ENCODE measurements at places on chromosomes 12 and 14.

GRCh38 chr12:117649796-117650195 is 288.4 kb upstream of the NOS1 start:
- DNase-seq: no peak

DNA sequence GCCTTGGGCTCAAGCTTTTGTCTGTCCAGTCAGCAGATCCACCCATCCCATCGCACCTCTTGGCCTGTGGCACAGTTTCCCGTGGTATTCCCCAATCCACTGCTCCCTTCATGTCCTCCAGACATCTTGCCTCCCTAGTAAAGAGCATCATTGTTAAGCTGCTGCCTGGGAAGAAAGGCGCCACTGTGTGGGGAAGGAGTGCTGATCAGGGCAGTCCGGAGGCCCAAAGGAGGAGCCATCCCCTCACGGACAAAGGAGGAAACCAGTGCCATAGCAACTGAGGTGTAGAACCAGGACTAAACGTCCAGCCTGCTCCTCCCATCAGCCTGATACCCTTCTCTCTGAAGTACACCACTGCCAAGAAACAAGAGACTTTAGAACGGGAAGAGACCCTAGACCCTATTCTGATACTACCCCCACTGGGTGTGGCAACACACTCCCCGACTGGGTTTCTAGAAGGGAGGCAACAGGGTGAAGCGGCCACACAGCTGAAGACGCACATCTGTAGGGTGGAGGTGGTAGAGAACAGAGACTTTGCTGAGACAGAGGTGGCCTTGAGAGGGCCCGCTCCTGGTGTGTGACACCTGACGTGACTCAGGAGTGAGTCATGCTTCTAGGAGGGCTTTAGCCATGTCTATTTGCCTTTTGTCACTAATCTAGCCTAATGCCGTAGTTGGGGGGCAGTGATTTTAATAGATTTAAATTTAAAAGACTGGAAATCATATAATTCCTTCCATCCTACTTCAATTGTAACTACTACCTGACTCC is 185.0 kb downstream of the DPF3 start:
- DNase-seq: no peak

- DNase-seq: no peak
Observed at GRCh38 chr14:61564618-61565091, 130.7 kb upstream of the HIF1A start.

GRCh38 chr14:94650806-94651805 is 38.9 kb downstream of the SERPINA3 start:
- no peak for DNase-seq

GRCh38 chr12:8096281-8096915 is 14.3 kb downstream of the NECAP1 start:
- no peak for DNase-seq

- DNase-seq: no peak
Observed at GRCh38 chr14:101797856-101798255, 36.3 kb downstream of the PPP2R5C start.

DNA sequence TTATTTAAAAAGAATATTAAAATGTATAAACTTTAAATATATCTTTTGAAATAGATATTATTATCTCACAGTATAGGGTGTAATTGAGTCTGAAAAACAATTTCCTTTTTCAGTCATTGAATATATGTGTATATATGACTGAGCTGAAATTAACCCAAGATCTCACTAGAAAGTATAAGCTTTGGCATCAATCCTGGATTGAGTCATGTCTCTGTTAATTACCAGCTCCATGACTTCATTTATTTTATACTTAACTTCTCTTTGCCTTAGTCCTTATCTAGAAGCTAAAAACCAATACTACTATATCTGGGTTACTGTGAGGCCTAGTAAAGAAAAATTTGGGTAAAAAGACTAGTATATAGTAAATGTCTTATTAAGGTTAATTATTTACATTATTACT is 1020.3 kb downstream of the LRFN5 start:
- DNase-seq: no peak

GRCh38 chr14:56796259-56796658 is 14.0 kb downstream of the OTX2 start:
- DNase-seq: no peak
